ENCODE measurements at places on chromosomes 7 and 10. TPM values are rescaled to one million over a fixed set of nuclear protein-coding genes. Genes with fewer than 3 reads are reported as not detected.

DNA sequence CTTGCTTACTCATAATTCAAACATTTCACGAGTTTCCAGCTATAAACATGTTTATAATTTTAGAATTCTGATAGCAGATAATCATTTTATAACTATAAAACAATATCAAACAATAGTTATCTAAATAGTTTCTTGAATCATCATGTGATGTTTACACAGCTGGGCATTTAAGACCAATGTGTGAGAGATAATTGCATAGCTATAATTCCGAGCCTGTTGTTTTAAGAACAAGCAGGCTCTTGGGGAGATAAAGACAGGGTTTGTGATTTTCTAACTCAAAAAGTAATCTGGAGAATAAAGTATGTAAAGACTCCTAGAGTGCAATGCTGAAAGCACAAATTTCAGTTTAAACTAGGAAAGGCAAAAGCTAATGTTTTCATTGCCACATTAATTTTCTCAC, 331.2 kb downstream of the LRRTM3 start:
- no peak for DNase-seq

DNA sequence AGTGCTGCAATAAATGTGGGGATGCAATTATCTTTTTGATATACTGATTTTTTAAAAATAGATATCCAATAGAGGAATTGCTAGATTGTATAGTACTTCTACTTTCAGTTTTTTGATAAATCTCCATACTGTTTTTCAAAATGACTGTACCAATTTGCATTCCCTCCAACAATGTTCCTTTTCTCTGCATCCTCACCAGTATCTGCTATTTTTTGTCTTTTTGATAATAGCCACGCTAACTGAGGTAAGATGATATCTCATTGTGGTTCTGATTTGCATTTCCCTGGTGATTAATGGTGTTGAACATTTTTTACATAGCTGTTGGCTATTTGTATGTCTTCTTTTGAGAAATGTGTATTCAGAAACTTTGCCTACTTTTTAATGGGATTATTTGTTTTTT, 217.7 kb upstream of the MTPN start:
- DNase-seq = peak; percentile 5

DNA sequence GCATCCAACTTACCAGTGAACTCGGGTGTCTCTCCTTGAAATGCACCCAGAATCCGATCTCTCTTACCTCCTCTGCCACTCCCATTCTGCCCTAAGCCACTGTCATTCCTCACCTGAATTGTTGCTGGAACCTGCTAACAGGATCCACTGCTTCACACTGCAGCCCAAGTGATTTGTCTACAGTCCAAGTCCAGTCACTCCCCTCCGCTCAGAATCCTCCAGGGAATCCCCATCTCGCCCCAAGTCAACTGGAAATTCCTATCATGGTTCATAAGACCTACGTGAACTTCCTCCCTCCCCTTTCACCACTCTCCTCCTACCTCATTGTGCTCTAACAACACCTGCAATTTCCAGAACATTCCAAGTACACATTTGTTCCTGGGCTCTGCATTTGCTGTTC, 91.3 kb downstream of the SCRN1 start:
- DNase-seq = no peak

GRCh38 chr7:105849122-105849855, 27.1 kb downstream of the ATXN7L1 start:
- DNase-seq = peak; percentile 49

GRCh38 chr7:131197920-131198615, 129.6 kb upstream of the MKLN1 start:
- DNase-seq = peak; percentile 86

GRCh38 chr7:39085590-39086049, 107.9 kb downstream of the POU6F2 start:
- DNase-seq = peak; percentile 4

GRCh38 chr7:47465191-47465590, 116.7 kb downstream of the TNS3 start:
- peak; percentile 40 for DNase-seq

- peak; percentile 74 for DNase-seq
Observed at GRCh38 chr7:44307301-44307900, 18.0 kb downstream of the CAMK2B start.

- DNase-seq = peak; percentile 34
Observed at GRCh38 chr10:132482090-132482800, 55.3 kb upstream of the INPP5A start.

GRCh38 chr10:34539533-34540315, 275.4 kb downstream of the PARD3 start:
- DNase-seq = no peak

- no peak for DNase-seq
Observed at GRCh38 chr10:18246967-18247366, 106.7 kb downstream of the CACNB2 start.

GRCh38 chr10:71359364-71360046, 37.2 kb upstream of the CDH23 start:
- no peak for DNase-seq

- DNase-seq = no peak
Observed at GRCh38 chr10:113274176-113274829, 278.6 kb upstream of the HABP2 start.

GRCh38 chr10:90579602-90580242, 278.1 kb downstream of the HTR7 start:
- DNase-seq = peak; percentile 19

DNA sequence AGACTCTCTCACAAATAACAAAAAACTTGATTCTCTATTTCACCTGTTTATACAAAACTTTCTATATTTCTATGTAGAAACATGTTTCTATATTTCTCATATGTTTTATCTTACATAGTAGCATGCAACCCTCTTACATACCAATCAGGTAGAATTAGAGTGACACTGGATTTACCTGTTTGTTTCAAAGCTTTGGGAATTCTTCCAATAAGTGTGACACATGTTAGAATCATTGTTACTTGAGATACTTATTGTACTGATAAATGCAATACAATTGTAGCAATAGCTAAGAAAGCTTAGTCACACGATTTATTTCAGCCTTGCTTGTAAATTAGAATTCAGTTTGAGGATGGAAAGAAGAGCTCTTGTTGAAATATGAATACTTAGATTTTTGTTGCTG, 4.9 kb downstream of the HYAL4 start:
- no peak for DNase-seq

DNA sequence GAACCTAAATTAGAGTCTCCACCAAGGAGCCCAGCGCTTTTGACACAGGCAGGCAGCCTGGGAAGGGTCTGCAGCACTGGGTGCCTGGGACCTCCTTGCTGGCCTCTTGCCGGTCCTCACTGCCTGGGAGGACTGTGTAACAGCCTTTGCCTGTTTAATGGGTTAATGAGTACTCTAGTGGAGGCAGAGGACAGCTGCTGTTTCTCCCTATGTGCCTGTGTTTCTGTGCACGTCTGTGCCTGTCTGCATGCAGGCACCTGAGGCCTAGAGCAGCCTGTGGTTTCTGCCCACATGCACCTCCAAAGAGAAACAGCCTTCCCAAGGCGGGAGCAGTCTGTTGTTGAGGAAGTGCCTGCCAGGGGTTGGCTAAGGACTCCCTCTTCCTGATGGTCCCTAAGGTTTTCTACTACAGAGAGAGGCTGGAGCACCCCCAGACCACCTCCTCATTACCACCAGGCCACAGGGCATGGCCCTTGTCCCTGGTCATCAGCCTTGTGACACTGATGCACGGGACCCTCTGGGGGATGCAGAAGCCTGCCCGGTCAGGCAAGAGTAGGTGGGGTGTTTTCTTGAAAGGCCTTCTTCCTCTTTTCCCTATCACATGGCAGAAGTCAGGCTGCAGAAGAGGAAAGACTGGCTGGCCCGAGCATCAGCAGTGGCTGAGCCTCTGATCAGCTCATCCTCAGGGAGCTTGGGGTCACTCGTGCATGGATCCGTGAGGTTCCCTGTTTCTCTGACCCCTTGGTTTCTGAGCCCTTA, 14.2 kb downstream of the SLC29A3 start:
- DNase-seq = no peak

DNA sequence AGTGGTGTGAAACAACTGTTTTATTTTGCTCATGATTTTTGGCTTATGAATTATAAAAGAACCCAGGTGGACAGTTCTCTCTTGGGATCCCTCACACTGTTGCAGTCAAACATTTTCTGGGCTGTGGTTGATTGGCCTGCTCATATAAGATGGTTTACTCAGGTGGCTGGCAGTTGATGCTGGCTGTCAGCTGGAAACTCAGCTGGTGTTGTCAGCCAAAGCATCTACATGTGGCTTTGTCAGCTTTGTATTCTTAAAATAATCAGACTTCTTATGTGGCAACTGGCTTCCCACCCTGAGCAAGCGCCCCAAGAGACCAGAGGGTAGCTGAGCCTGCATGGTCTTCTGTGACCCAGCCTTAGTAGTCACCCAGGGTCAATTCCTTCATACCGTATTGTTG, 534.7 kb downstream of the NRG3 start:
- no peak for DNase-seq

- DNase-seq = no peak
Observed at GRCh38 chr7:31892099-31892829, 177.9 kb downstream of the PDE1C start.

DNA sequence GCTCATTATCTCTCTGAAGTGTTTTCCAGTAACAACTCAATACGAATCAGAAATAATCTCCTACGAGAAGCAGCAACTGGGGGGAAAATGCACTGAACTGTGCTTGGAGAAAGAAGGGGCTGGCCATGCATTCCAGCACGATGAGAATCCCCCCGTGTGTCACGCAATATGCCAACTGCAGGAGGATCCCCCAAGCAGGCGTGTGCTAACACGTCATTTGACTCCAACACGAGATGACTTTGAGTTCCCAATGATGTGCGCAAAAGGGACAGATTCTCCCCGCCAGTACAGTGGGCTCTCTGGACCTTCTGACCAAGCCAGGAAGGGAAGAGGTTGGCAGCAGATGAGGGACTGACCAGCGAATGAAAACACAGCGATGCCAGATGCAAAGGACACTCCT, 105.5 kb downstream of the KCNMA1 start:
- peak; percentile 96 for DNase-seq

GRCh38 chr10:98267894-98268693, at the start of gene LOXL4:
Gene LOXL4, minus strand, starts transcription at chr10:98268194. Its CDS starts 5,175 bp downstream, at chr10:98263019.
- no peak for DNase-seq

DNA sequence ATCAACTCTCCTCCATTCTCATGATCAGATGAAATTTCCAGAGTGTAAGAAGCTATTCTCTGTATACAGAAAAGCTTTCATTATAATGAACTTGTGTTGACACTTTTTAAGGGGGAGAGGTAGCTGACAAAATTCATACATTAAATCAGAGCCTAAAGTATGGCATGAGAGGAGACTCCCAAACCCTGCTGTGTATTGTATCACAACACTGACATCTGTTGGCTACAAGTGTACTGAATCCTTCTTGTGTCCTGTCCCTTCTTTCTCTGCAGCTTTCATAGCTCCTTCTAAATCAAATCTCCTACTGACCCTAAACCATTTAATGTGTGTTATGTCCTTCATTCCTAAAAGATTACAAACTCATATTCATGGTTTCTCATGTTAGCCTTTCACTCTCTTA, 70.9 kb downstream of the GCC1 start:
- DNase-seq = peak; percentile 42

- DNase-seq = no peak
Observed at GRCh38 chr10:86075512-86075911, 291.1 kb downstream of the GRID1 start.

GRCh38 chr7:75793676-75794075, 19.9 kb downstream of the CCL24 start:
- DNase-seq = no peak

DNA sequence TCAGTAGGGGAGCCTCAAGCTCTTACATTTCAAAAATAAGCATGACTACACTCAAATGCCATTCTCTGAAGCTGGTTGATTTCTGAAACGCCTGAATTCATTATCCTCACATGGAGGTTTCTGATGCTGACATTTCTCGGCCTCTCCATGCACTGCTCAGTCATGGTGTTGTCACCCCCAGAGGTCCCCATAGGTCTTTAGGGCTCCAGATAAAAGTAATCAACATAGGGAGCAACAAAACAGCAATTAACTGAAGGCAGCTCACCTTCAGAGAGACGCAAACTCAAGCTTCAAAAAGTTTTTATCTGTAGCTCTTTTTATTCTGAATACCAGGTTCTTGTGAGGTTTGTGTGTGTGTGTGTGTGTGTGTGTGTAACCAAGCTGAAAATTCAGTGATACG, 223.2 kb upstream of the LRRN3 start:
- no peak for DNase-seq

GRCh38 chr7:88789480-88790064, 6.0 kb downstream of the TEX47 start:
- peak; percentile 13 for DNase-seq

GRCh38 chr7:148524479-148525224, 65.9 kb upstream of the C7orf33 start:
- DNase-seq = no peak

- no peak for DNase-seq
Observed at GRCh38 chr7:80843018-80843677, 75.7 kb downstream of the SEMA3C start.

- no peak for DNase-seq
Observed at GRCh38 chr10:61471491-61471890, 18.3 kb upstream of the TMEM26 start.

- DNase-seq = no peak
Observed at GRCh38 chr10:118827466-118828155, 72.8 kb upstream of the CACUL1 start.

GRCh38 chr7:158804335-158804734, 25.0 kb downstream of the ESYT2 start:
- DNase-seq = no peak

Gene TPK1
- 2.3 TPM for total RNA-seq

Gene ANKRD61
- 0.23 TPM for total RNA-seq

Gene FAM237B
- total RNA-seq = not detected

Gene EBLN1
- total RNA-seq = 0.26 TPM

Gene HOXA1
- 3.7 TPM for total RNA-seq

Gene EPO
- not detected for total RNA-seq

Gene VAX1
- not detected for total RNA-seq

Gene CREB5
- total RNA-seq = 6.5 TPM

Gene CFAP70
- 0.45 TPM for total RNA-seq

Gene FAM13C
- total RNA-seq = 19.0 TPM

Gene SP8
- not detected for total RNA-seq

Gene ZDHHC6
- total RNA-seq = 39.6 TPM

Gene AKR1C4
- not detected for total RNA-seq

Gene EIF5AL1
- total RNA-seq = 0.63 TPM

Gene REPIN1
- 147 TPM for total RNA-seq

Gene DEPP1
- 4.6 TPM for total RNA-seq

Gene RET
- total RNA-seq = not detected

Gene OPALIN
- not detected for total RNA-seq

Gene CNPY1
- total RNA-seq = not detected

Gene NCF1
- not detected for total RNA-seq
